ENCODE measurements at places on chromosomes 13 and 19.

GRCh38 chr13:99654076-99654475 is 152.8 kb downstream of the TM9SF2 start:
- no peak for DNase-seq

DNA sequence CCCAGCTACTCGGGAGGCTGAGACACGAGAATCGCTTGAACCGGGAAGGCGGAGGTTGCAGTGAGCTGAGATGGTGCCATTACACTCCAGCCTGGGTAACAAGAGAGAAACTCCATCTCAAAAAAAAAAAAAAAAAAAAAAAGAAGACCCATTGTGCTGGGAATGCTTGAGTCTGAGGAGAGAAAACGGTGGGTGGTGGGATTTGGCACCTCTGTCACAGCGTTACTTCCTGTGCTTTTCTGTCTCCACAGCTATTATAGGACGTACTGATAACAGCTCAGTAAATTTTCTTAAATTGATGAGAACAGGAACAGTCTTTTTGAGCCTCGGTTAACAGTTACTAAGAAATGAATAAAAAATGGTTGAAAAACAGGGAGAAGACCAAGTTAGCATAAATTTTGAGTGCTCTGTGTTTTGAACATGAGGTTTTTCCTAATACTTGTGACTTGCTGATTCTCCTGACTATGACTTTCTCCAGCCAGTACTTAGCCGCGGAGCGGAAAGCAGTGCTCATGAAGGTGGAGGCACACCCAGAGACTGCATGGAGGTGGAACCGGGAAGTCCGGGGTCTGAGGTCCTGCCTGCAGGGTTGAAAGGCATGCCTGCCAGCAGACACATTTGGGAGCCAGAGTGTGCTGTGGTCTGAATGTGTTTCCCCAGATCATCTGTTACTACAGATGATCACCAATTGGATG is 55.3 kb upstream of the TEX29 start:
- no peak for DNase-seq

DNA sequence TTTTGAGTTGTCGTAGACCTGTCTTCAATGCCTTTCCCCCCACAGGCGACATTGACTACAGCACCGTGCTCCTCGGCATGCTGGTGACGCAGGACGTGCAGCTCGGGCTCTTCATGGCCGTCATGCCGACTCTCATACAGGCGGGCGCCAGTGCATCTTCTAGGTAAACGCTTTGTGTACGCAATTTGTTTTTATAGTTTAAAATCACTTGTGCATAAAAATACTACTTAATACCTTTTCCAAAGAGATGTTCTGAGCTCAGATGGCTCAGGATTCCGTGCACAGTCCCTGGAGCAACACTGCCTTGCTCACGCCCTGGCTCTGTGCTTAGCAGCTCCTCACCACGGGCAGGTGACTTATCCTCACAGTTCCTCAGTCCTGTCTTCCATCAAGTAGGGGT is 30.1 kb upstream of the DCUN1D2 start:
- DNase-seq: no peak

GRCh38 chr13:47146136-47146535 is 249.3 kb upstream of the HTR2A start:
- DNase-seq: peak; percentile 21

DNA sequence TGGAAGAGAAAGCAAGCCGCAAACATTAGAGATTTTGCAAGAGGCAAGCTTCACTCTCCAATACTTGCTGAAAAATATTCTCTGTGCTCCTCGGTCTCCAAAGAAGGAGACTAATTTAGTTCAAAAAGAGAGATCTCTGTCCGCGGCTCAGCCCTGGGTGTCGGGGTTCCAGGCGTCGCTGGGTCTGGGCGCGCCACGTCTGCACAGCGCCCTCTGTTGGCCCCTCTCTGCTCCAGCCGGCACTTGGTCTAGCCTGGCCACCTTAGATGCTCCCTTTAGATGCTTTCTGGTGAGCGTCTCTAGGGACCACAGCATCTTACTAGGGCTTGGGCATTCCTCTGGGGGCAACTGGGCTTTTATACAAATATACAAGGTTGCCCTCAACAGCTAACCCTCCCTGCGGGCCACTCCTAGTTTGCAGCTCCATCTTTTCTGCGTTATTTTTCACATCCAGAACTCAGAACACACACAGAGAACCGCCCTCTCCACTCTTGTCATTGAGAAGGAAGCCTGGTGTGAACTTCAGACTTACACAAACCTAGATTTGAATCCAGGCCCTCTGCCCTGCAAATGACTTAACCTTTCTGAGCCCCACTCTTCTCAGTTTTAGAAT is 78.3 kb downstream of the CYSLTR2 start:
- peak; percentile 73 for DNase-seq

DNA sequence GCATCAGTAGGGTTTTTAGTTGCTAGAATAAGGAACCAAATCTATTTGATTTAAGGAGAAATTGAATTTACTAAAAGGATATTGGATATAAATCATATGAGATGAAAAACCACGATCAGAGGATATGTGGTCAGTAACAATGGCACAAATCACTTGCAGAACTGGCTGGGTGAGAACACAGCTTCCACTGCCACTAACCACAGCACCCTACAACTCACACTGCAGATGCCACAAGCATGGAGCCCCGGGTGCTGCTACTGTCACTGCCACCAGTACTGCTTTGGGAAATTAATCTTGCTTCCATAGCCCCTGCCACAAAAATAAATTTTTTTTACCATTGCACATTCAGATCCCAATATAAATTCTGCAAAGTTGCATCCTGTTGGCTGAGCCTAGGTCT is 40.6 kb upstream of the KLF12 start:
- DNase-seq: no peak

DNA sequence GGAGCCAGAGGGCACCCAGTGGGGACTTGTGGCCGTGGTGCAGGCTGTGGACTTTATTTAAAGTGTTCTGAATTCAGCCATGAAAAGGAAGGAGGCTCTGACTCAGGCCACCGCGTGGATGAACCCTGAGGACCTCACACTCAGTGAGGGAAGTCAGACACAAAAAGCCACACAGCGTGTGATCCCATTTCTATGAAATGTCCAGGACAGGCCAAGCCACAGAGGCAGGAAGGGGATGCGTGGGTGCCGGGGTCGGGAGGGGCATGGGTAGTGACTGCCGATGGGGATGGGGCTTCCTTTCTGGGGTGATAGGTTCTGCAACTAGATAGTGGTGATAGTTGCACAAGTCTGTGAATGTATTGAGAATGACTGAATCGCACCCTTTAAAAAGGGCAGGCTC is 8.7 kb upstream of the ZBTB7A start:
- no peak for DNase-seq

DNA sequence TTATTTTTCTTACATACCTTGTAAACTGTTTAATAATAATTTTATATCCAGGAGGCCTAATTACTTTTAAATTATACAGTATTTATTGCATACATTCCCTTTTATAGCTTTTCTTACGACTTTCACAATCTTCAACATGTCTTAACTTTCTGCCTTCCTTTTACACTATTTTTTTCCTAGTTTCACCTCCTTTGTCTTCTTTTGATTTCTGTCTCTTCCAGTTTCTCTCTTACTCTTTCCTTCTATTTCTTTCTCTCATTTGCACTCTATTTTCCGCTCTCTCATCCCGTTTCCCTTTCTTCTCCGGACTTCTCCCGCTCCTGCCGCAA is 11.5 kb downstream of the ZNF552 start:
- DNase-seq: no peak

DNA sequence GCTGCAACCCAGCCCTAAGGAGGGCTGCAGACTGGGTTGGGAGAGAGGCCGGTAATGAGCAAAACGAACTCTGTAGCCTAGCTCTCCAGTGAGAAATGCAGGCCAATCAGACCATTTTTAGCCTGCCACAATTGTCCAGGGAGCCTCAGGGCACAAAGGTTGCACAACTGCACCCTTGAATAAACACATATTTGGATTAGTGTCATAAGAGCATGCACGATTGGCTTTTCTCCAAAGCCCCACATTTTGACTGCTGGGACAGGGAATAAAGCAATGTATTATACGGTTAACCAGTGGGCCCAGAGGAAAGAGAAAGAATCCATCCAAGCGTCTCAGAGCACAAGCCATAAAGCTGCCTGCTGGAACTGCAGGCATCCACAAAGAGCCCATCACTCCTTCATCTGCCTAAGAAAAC is 729.4 kb upstream of the SGCG start:
- no peak for DNase-seq

- peak; percentile 93 for DNase-seq
Observed at GRCh38 chr19:16342002-16342715, 17.5 kb downstream of the KLF2 start.

- DNase-seq: no peak
Observed at GRCh38 chr19:16085115-16085514, 8.8 kb downstream of the TPM4 start.

- no peak for DNase-seq
Observed at GRCh38 chr13:89936256-89936655, 1411.2 kb upstream of the MIR17HG start.

GRCh38 chr19:58575183-58576041 is 2.3 kb upstream of the MZF1 start:
- peak; percentile 94 for DNase-seq

DNA sequence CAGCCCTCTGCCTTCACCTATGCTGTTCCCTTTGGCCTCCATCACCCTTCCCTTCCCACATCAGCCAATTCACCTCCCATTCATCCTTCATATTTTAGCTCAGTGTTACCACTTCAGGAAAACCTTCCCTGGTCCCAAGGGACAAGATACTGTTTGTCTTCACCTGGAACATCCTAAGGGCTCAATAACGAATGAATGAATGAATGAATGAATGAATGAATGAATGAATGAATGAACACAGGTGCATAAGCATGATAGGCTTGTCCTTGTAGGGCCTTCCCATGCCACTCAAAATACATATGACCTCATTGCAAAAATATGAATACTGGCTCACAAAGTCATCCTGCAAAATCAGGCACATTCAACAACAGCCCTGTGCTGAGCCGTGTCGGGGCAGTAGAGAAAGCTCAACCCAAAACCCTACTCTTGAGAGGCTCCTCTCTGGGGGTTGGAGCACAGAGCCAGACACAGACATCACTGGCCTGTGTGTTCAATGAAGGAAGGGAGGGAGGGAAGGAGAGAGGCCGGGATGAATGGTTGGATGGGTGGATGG is 33.7 kb upstream of the TPM4 start:
- no peak for DNase-seq

DNA sequence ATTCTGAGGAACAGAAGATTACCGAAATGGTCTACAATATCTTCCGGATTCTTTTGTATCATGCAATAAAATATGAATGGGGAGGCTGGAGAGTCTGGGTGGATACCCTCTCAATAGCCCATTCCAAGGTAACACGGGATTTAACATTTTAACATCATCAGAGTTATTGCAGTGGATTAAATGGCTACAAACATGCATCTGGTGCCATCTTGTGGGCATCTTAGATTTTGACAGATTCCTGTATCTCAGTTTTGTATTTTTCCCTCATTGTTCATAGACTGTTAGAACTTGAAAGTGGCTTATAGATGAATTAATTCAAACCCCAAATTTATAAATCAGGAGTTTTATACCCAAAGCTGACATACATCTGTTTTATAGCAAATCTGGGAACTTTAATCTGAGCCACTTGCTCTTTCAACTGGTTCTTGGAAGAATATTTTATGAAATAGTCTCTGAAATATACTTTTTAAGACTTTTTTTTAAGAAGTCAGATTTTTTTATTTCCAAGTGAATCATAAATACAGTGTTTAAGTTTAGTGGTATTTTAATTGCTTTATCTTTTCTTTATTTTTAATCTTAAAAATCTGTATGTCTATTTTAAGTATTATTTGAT is 215.2 kb downstream of the NBEA start:
- peak; percentile 67 for DNase-seq

DNA sequence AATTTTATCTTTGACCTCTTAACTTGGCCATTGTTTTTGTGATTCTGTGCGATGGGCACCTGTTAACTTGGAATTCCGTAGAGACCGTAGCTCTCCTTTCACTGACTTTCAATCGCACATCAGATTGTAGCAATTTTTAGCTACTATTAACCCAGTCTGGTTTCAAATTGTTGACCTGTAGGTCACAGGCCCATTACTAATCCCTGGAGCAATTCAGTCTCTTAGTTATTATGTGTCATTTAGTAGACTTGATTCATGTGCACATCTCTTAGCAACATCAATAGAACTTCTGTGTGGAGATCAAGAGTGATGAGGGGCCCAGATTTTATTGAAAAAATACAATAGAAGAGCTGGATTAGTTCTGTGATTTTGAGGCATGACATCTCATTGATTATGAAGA is 549.6 kb upstream of the SLC10A2 start:
- no peak for DNase-seq

- DNase-seq: no peak
Observed at GRCh38 chr13:99971576-99972189, at the start of gene ZIC5. TSS of gene ZIC5 (minus strand) at chr13:99971767. CDS start at chr13:99971603, 164 bp downstream.

DNA sequence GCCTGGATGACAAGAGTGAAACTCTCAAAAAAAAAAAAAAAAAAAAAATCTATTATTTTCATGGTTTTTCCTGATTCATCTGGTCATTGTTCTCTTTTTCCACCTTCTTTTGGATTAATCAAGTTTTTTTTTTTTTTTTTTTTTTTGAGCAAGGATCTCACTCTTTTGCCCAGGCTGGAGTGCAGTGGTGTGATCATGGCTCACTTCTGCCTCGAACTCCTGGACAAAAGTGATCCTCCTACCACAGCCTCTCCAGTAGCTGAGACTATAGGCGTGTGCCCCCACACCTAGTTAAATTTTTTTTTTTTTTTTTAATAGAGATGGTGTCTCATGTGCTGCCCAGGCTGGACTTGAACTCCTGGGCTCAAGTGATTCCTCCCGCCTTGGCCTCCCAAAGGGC is 27.7 kb downstream of the BLOC1S3 start:
- no peak for DNase-seq

DNA sequence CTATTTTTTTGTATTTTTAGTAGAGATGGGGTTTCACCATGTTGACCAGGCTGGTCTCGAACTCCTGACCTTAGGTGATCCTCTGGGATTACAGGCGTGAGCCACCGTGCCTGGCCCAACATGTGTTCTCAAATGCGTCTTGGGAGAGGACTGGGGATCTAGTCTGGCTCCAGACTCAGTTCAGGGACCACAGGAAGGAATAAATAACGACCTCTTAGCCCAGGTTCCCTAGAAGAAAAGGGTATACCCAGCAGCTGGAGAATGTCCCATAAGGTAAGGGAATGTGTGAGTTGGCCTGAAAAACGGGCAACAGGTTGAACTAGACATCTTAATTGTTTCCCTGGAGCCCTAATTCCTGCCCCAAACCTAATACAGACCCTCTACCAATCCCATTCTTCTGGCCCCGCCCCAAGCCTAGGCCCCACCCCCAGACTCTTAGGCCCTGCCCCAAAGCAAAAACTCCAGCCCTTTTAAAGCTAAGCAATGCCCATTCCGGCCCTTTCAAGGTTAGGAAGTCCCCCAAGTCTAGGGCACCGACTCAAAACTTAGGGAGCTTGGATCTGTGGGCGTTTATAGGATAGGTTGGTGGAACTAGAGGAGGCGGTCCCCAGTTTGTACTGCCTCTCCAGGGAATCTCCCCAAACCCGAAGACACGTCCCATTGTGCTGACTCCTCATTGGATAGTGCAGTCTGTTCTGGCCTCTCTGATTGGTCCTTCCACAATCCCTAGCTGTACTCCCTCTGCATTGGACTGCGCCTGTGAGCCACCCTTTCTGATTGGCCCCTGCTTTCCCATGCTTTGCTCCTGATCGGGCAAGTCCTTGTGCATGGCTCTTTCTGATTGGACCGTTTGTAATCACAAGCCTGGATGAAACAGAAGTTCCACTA is 5.4 kb upstream of the LRFN1 start:
- no peak for DNase-seq

- no peak for DNase-seq
Observed at GRCh38 chr13:30835442-30835841, 70.6 kb upstream of the MEDAG start.
